Fibroblast of skin of left biceps (primary cell): ENCODE measurements at places on chromosomes 11 and 22.

- DNase-seq: no peak
Observed at GRCh38 chr11:88511006-88511405, 173.5 kb upstream of the CTSC start.

DNA sequence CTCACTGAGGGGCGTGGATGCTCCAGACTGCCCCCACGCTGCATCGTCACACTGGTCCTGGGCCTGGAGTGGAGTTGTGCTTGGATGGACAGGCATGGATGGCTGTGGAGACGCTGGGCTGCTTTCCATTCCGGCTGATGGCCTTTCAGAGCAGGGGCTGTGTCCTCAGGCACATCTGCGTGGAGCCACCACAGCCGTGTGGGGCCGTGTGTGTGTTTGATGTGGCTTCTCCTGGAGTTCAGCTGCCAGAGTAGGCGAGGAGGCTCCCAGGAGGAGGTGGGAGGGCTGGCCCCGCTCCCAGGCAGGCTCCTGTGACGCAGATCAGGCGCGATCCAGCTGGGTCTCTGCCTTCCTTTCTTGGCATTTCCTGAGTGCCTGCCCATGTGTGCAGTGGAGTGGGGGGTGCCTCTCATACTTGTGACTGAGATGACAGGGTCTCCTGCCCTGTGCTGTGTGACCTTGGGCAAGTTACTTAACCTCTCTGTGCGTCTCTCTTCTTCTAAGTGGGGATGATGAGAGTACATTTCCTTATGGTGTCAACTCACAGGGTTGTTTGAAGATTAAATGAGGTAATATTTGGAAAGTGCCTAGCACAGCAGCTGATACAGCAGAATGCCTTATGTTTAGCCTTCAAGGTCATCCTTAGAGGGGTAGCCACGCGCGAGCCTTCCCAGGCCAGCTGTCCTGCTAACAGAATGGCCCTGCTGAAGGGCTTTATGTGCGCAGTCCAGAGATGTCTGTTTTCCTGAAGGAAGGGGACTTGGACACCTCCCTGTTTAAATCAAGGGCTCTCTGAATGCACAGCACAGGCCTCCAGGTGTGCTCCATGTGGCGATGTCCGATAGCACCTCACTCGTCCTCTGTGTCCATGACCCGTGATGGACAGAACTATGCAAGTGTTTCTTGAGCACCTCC is 33.5 kb downstream of the GLB1L2 start:
- DNase-seq: no peak

GRCh38 chr11:62805961-62806441 is 761 bp upstream of the NXF1 start:
- no peak for DNase-seq

DNA sequence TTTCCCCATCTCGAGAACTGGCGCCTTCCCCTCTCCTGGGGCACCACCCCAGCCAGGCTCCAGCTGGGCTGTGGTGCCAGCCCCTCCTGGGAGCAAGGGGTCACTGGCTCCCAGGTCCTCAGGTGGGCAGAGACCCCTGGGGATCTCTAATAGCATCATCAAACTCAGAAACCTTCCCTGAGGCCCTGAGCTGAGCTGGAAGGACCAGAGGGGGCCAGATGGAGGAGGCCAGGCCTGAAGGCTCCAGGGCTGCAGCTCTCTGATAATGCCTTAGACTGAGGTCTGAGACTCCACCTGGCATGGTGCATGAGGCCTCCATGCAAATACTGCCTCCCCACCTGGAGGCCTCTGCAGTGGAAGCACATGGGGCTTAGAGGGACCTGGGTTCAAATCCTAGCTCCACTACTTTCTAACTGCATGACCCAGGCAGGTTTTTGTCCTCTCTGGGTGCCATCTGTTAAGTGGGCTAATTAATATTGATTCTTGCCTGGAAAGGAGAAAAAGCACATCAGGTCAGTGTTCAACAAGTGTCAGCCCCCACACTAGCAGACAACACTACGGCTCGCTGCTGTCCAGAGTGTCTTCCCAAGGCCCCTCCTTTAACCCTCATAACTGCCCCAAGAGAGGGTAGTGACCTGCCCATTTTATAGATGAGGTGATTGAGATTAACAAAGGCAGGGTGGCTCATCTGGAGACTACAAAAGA is 1.5 kb downstream of the MAPK8IP1 start:
- DNase-seq: no peak

DNA sequence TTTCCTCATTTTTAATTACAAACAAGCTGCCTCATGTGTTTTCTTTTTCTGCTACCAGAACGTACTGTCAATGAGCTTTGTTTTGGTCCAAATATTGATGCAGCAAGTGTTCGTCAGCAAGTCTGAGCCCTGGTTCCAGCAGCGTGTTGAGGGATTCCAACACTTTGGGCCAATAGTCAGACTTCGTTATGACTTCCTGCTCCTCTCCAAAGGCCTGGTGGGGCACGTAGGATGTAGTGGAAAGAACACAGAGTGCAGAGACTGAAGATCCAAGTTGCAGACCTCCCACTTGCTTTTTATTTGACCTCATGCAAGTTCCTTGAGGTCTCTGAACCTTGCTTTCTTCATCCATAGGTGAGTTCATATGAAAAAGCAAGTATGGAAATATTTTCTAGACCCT is 138.2 kb downstream of the BBOX1 start:
- no peak for DNase-seq

DNA sequence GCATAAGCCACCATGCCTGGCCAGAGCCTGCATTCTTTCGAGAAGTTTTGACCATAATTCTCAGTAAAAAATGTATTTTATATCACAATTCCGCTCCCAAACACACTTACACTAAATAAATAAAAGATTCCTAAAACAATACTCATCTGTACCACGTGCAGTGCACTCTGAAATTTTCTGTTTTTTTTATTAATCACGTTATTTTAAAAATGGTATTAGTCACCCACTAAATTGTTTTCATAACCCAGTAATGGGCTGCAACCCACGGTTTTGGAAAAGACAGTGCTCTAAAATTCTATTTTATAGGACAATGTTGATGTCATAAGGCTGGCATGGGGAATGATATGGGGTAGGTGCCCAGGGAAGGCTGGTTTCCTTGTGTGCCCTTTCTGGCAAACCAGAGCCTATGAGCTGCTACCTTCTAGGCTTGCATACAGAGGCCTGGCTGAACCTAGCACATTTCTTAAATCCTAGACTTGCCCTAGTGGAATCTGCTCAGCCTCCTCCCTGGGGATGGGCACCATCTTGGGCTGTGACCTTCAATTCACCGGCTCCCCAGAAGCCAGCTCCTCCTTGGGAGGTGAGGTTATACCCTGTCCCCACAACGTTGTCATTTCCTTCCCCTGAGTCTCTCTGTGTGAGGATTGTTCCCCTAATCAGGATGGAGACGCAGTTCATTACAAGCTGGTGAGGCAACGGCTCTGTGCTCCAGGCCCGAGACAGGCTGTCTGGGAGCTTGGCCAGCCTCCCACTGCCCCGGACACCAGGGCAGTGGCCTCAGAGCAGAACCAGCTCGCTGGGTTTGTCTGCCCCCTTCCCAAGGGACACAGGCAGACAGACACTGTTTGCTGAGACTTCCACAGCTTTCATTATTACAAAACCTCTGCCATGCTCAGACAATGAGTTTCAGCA is 116.5 kb upstream of the NAV2 start:
- peak; percentile 79 for DNase-seq

DNA sequence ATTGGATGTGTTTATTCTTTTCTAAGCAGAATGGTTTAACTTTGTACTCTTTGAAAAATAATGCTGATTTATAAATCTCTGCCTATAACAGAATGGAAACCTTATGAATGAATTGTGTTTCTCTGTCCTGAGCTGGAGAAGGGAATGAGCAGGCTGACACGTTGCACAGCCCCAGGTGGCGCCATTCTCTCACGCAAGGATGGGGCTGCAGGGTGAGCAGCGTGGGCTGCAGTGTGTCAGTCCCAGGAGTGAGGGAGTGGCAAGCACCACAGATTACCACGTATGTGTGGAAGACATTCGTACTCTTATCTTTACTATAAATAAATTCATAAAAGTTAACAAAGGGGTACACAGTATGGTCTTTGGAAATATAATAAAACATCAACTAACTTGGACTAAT is 33.4 kb downstream of the FDX1 start:
- DNase-seq: no peak

GRCh38 chr11:12028303-12028702 is 19.9 kb upstream of the DKK3 start:
- no peak for DNase-seq

DNA sequence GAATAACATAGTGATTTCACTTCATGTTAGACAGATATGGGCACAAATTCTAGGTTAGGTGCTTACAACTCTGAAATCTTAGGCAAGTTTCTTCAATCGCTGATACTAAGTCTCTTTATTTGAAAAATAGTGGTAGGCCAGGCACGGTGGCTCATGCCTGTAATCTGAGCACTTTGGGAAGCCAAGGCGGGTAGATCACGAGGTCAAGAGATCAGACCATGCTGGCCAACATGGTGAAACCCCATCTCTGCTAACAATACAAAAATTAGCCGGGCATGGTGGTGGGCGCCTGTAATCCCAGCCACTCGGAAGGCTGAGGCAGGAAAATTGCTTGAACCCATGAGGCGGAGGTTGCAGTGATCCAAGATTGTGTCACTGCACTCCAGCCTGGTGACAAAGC is 729.4 kb downstream of the METTL15 start:
- DNase-seq: no peak

DNA sequence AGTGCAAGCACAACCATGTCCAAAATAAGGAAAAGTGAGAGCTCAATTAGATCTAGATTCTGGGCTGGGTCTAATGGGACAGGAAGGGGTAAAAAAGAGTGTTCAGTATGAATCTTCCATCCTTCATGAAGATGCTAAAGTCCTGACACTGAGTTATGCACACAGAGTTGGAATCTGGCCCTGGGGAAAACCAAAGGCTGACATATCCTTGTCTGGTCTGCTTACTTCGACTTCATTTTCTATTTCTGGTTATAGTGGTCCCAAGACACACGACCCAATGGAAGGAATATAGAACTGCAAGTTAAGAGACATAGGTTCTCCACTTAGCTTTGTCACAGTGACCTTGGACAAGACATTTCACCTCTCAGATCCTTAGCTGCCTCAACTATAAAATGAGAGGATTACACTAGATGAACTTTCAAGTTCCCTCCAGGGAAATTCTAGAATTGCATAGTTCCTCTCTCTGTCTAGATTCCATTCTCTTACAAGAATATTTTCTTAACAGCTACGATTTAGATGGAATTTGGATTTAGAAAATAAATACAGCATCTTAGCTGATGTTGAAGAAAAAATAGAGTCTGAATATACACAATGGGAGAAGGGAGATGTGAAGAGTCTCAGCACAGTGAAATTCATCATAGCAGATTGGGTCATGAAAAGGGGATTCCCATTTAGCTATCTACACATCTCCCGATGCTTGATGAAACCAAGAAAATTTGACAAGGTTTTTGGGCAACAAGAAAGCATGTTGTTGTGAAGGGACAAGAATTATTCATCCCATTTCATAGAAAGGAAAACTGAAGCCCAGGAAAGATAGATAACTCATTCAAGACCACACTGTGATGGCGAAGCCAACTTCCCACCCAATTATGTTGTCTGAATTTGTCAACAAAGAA is 3.3 kb downstream of the BLID start:
- DNase-seq: no peak

- no peak for DNase-seq
Observed at GRCh38 chr11:1706634-1707400, 9.8 kb downstream of the KRTAP5-6 start.

- DNase-seq: no peak
Observed at GRCh38 chr22:35174401-35175038, 82.8 kb upstream of the HMGXB4 start.
